ENCODE measurements at places on chromosomes 2 and 18.
A peak's percentile ranks its signal among the peaks of the same experiment; 100 is the strongest.

DNA sequence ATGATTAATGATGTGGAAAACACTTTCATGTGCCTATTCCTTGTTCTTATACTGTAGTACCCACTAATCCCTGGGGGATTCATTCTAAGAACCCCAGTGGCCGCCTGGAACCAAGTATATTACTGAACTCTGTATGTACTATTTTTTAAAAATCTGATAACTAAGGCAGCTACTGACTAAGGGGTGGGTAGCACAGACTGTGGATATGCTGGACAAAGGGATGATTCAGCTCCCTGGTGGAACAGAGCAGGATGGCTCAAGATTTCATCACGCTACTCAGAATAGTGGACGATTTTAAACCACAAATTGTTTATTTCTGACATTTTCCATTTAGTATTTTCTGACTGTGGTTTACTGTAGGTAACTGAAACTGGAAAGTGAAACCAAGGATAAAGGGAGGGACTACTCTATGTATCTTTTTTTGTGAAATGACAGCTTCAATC is 41.8 kb upstream of the CDC42EP3 start:
- DNase-seq = no peak

DNA sequence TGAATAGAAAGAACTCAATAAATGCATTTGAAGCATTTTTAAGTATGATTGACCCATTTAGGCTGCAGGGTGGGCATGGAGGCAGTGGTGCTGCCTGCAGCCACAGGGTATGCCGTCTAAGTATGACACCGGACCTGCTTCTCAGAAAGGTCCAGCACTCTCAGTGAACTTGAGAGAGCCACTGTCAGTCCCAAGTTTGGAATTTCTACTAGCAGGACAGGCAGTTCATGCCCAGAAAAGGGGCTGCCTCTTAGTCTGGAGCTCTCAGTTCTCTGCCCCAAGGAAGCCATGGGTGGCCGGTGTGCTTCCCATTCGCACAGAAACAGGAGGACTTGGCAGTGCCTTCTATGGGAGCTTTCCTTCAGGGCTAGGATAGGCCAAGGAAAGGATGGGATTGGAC is 24.0 kb upstream of the MYCN start:
- DNase-seq = no peak

DNA sequence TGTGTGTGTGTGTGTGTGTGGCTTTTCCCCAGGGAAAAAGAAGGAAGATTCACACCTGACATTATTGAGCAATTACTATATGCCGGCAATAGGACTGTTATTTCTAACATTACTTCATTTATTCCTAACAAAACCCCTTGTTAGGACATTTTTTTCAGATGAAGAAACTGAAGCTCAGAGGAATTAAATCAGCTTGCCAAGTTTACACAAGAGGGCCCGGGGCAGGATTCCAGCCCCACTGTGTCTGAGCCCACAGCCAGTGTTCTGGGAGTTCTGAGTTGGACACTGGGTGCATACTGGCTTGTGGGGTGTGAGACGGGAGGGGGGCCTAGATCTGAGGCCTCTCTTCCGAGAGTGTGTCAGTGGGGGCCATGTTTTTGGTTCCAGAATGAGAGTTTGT is 9.9 kb downstream of the TOGARAM2 start:
- no peak for DNase-seq

GRCh38 chr2:188292348-188293239 is 920 bp downstream of the GULP1 start:
- peak; percentile 79 for DNase-seq

DNA sequence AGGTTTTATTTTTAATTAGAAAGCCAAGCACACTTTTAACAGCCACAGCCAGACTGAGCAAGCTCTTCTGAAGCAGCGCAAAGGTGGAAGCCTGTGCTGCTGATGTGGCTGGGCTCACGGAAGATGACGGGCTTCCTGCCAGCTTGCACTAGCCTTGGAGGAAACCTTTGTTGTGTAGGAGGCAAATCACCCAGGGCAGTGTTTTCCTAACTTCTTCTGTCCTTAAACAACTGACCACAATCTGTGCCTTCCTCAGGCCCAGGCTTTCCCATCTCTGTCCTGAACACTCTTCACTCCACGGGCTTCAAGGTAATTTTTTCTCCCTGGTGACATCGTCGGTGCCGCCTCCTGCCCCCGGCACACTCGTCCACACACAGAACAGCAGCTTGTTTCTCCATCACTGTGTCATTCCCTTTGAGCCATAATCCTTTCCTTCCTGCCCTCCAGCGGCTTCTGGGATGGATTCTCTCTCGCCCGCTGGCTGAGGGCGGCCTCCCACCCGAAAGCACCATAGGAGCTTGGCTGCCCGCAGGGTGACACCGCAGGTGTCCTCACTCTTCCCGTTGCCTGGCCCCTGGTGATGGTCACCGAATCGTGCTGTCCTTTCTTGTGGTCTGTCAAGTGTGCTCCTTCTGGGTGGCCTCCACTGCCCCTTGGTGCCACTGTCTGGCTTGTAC is 31.1 kb upstream of the INHBB start:
- no peak for DNase-seq

- no peak for DNase-seq
These were observed 8.0 kb downstream of the PCARE start for GRCh38 chr2:29066271-29066860.

GRCh38 chr2:79099140-79099686 is 11.4 kb upstream of the REG1B start:
- DNase-seq = no peak

DNA sequence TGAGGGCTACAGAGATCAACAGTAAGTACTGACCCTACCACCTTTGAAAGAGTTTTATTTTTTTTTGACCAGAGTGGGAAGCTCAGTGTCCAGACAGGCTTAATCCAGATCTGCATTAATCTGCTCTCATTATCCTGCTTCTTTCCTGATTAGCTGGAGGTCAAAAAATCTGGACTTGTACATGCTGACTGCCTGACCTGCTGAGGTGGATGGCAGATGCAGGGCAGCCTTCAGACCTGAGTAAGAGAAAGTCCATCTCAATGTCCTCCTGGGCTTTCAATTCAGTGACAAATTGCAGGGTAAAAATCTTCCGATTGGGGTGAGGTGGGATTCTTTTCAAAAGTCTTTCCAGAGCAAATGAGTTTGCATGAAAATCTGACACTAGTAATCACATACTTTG is 998.8 kb upstream of the PIK3C3 start:
- DNase-seq = no peak

GRCh38 chr2:205627085-205627484 is 55.2 kb upstream of the NRP2 start:
- DNase-seq = no peak

DNA sequence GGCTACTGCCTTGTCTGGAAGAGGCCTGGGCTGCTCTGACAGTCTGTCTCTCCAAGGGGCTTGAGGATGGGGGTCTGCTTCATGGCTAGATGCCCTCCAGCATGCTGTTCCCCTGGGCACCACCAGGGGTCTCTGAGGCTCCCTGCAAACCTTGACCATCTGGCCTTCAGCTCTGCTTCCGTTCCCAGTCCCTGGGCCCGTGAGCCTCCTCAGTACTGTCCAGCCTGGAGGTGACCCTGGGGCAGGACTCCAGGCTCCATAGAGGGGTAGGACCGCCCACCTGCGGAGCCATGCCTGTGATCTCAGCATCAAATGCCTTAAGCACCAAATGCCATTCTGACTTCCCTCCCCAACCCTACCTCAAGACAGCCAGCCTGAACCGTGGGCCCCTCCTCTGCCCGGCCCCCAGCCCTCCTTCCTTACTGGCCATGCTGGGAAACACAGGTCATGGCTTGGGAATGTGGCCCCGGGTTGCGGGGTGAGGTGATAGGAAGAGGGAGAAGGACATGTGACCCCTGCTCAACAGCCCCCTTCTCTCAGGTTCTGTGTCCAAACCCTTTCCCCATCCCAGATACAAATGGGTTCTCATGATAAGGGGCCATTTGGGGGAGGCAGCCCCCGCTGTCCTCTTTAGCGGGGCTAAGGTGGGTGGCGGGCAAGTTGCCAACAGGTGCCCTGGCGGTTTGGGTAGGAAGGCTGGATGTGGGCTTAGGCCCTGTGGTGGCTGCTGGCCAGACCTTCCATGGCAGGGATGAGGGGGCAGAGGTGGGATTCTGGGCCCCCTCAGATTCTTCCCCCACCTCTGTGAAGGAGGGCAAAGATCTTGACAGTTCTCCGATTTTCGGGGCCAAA is 25.0 kb downstream of the SPEG start:
- DNase-seq = peak; percentile 12

- DNase-seq = no peak
These were observed 25.2 kb downstream of the AAK1 start for GRCh38 chr2:69618362-69618761.

DNA sequence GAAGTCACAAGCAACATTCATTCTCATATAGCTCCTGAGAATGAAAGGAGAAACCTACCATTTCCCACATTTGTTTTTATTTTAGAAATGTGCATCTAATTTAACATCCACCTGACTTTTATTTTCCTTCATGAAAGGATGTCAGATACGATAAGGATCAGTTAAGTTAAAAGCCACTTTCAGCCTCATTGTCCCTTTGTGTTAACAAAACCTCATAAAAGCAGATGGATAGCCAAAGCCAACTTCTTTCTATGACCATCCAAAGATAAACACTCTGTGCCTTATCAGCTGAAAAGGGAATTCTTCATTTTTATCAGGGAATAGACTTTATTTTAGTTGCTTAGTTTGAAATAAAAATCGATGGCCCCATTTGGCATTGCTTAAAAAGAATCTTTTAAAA is 25.7 kb upstream of the RIT2 start:
- no peak for DNase-seq

GRCh38 chr2:189783451-189783926 is 650 bp downstream of the ORMDL1 start:
- DNase-seq = peak; percentile 31

DNA sequence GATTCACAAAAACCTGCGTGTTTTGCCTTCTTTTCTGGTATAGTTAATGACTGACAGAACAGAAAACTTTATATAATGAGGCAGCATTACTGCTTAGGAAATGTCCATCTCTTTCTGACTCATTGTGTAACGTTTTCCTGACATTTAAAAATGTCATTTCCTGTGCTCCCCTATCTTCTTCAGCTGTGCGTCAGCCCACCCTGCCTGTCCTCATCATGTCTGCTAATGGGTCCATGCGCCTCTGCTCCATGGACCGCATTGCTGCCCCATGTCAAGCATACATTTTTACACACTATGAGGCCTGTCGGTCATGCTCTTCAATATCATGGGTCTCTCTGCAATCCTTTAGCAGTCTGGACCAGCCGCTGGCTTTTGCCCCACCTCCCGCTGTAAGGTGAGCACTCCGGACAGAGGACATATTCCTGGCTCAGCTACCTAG is 234.3 kb downstream of the CDCA7 start:
- no peak for DNase-seq

- no peak for DNase-seq
These were observed 331.6 kb downstream of the CLIP4 start for GRCh38 chr2:29446847-29447246.
